ENCODE measurements at places on chromosomes 7 and 10. TPM values are rescaled to one million over a fixed set of nuclear protein-coding genes. Genes with fewer than 3 reads are reported as not detected.

PSD gene
- 3.7 TPM for total RNA-seq

CRHR2 gene
- total RNA-seq = not detected

PRSS37 gene
- not detected for total RNA-seq

ORC5 gene
- total RNA-seq = 72.7 TPM

IRF5 gene
- 0.13 TPM for total RNA-seq

EVX1 gene
- total RNA-seq = not detected

UROS gene
- total RNA-seq = 48.7 TPM

ABCB4 gene
- 0.99 TPM for total RNA-seq

GLI3 gene
- total RNA-seq = 4.1 TPM

SRRT gene
- total RNA-seq = 31.3 TPM

SPDYE5 gene
- total RNA-seq = not detected

ANKRD61 gene
- total RNA-seq = 0.13 TPM

NUDT13 gene
- total RNA-seq = 1.1 TPM

ATP5F1C gene
- 117 TPM for total RNA-seq

RPA3 gene
- 15.4 TPM for total RNA-seq

CPN1 gene
- not detected for total RNA-seq

RNLS gene
- 9.3 TPM for total RNA-seq

SYT15 gene
- 0.17 TPM for total RNA-seq

AGR3 gene
- not detected for total RNA-seq

HERPUD2 gene
- 31.3 TPM for total RNA-seq

ZP3 gene
- 3.0 TPM for total RNA-seq

PNLIPRP2 gene
- not detected for total RNA-seq

ZCCHC24 gene
- 33.8 TPM for total RNA-seq

KCNIP2 gene
- 1.5 TPM for total RNA-seq

TRAPPC14 gene
- total RNA-seq = 4.8 TPM

POLR2J2 gene
- total RNA-seq = 3.7 TPM

CDC14C gene
- not detected for total RNA-seq

CAV2 gene
- 186 TPM for total RNA-seq

All from smooth muscle cell of the pulmonary artery (primary cell).